ENCODE measurements at places on chromosomes 4 and X. TPM values are rescaled to one million over a fixed set of nuclear protein-coding genes. Genes with fewer than 3 reads are reported as not detected.

SLITRK2 gene
- not detected for total RNA-seq

TMPRSS11A gene
- not detected for total RNA-seq

DIPK2B gene
- total RNA-seq = 0.32 TPM

PABPC1L2A gene
- total RNA-seq = not detected

GLOD5 gene
- not detected for total RNA-seq

CYLC1 gene
- total RNA-seq = not detected

MND1 gene
- 41.9 TPM for total RNA-seq

MAB21L2 gene
- total RNA-seq = not detected

CXXC4 gene
- total RNA-seq = not detected

ABHD18 gene
- 23.5 TPM for total RNA-seq

FRMD7 gene
- not detected for total RNA-seq

NOX1 gene
- not detected for total RNA-seq

PNPLA4 gene
- total RNA-seq = 12.8 TPM
